AG10803 (cell line): ENCODE measurements at places on chromosomes 16 and 17.

DNA sequence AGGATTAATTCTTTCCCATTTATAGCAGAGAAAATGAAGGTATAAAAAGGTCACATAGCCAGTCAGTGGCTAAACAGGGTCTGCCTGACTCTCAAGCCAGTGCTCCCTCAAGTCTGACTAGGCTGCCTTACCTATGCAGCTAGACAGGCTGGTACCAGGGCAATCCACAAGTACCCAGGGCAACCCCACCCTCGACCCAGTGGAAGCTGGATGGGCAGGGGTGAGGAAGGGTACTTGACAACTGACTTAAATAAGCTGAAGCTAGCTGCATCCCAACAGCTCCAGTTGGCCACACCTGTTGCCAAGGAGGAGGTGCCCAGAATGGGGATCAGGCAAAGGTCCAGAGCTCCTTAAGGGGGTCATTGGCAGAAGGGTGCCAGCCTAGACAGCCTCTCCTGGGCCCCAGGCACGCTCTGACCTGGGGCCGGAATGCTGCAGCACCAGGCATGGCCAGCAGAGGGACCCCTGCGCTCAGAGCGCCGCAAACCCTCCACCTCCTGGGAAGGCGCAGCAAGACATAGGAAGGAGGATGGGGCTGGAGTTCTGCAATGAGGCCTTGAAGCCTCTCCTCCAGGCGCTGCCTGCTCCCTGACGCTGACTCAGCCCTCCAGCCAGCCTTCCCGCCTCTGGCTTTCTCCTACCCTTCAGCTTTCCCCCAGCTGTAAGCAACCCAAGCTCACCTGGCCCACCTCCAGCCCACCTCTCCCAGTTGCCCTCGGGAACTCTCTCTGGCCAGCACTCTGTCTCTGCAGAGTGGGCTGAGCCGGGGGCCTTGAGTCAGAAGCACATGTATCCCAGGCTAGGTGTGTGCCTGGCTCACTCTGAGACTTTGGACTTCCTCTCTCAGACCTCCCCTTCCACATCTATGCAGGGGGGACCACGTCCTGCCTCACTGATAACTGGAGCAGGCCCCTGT is 28.8 kb downstream of the MPP2 start:
- peak; percentile 91 for DNase-seq

DNA sequence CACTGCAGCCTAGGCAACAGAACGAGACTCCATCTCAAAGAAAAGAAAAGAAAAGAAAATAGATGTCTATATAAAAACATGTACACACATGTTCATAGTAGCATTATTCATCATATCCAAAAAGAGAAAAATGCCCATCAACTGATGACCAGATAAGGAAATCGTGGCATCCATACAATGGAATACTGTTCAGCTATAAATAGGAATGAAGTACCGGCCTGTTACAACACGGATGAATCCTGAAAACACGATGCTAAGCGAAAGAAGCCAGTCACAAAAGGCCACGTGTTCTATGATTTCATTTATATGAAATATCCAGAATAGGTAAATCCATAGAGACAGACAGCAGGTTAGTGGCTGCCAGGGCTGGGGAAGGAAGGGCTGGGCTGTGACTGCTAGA is 65.8 kb downstream of the TBC1D16 start:
- no peak for DNase-seq

DNA sequence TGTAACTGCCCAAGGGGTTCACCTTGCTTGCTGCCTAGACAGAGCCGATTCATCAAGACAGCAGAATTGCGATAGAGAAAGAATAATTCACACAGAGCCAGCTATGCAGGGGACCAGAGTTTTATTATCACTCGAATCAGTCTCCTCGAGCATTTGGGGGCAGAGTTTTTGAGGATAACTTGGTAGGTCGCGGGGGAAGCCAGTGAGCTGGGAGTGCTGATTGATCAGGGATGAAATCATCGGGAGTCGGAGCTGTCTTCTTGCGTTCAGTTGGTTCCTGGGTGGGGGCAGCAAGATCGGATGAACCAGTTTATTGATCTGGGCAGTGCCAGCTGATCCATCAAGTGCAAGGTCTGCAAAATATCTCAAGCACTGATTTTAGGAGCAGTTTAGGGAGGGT is 9.1 kb downstream of the ITGAM start:
- no peak for DNase-seq

DNA sequence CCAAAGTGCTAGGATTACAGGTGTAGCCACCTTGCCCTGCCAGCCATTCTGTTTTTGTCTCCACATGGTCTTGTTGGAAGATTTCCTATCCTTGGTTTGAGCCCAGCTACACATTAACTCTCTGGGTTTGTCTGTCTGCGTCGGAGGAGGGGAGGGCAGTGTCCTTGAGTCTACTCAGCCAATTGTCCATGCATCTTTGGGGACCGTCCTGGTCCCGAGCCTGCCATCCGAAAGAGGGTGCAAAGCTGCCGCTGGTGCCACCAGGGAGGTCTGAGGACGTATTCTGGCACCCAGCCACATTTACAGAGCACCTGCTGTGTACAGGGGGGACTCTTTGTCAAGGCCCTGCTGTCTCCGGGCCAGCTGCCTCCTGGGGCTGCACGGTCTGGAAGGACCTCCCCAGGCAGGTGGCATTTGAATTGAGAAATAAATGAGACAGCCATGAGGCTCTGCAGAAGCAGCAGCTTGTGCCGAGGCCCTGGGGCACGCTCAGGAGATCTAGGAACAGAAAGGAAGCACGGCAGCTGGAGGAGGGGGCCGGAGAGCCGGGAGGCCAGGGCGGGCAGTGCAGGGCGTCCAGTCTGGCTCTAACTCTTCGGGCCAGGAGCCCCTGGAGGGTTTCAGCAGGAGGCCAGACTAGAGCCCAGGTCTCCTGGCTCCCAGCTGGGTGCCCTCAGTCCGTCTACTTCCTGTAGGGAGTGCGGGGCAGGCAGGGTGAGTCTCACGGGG is 1.5 kb downstream of the CYBA start:
- no peak for DNase-seq

GRCh38 chr17:72004011-72004427 is 116.8 kb upstream of the SOX9 start:
- peak; percentile 58 for DNase-seq

DNA sequence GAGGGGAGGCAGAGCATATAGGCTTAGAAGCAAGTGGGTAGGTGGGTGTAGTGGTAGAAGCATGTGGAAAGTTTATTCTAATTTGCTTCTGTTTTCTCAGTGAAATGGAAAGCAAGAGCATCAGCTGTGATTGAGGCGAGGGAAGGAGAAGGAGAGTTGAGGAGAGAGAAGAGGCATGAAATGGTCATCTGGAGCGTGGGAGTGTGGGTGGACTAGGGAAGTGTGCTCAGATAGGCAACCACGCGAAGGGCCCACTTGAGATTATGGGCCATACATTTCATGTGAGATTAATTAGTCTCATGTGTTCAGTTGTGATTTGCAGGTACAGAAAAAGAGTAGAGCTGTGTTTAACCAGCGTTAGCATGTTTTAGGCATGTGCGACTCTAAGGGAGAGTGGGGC is 20.8 kb upstream of the CDC6 start:
- DNase-seq = no peak

DNA sequence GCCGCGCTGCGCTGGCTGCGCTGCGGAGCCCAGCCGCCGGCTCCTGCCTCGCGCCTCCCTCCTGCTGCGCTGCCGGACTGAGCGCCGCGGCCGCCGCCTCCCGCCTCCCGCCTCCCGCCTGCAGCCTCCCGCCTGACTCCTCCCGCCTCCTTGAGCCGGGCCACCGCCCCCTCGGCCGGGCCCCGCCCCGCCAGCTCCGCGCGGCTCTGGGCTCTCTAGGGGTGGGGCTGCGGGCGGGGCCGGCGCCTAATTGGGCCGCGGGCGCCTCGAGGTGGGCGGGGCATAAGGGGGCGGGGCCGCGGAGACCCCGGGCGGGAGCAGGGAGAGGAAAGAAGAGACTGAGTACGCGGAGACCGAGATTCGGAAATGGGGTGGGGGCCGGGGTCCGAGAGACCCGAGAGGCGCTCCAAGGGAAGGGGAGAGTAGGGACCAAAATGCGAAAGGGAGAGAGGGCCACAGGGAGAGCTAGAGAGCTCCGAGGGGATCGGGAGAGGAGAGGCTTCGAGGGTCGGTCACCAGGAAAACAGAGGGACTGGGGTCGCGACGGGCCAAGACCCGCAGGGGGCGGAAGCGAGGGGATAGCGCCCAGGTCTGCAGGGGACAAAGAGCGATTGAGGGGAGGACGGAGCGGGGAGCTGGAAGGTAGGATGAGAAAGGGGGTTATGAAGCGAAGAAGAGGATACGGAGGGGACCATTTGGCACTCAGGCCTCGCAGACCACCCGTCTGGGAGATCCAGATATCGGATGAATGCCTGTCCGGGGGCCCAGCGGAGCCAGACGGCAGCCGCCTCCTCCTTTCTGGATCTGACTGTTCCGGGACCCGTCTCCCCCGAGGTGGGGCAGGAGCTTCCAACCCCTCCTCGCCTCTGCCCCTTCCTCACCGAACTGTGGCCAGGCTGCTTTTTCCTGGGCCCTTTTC is at the start of gene C1QL1:
TSS of gene C1QL1 (minus strand) at position 79 of the 919 bp plus-strand sequence. CDS start 255 bp downstream, outside the sequence.
- peak; percentile 85 for DNase-seq

DNA sequence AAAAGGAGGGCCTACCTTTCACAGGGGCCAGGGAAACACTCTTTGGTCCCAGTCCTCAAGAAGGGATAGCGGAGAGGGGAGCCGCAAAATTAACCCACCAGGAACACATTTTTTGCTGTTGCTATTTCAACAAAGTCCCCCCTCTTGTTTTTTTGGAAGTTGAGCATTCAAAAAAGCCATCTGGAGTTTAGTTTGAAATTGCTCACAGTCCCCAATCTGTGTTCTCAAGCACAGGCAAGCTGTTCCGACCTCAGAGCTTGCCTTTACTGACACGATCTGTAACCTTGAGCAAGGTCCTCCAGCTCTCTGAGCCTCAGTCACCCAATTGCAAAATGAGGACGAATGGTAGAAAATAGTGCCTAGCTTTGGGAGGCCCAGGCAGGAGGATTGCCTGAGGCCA is 131.1 kb downstream of the ZNF423 start:
- DNase-seq = no peak

DNA sequence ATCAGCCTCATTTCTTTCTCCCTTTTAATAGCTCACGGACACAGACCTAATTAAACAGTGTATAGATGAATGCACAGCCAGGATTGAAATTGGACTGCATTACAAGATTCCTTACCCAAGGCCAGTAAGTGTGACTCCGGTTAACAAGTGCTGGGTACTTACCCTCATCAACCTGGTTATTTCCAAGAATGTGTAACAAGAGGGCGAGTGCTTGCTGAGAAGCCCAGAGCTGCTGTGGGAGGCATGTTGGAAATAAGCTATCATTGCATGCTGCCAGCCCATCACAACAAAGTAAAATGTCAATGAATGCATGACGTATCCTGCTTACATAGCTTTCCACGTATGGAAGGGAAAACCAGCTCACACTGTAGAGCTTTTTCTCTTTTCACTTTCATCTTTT is 19.5 kb downstream of the LYRM1 start:
- DNase-seq = no peak

DNA sequence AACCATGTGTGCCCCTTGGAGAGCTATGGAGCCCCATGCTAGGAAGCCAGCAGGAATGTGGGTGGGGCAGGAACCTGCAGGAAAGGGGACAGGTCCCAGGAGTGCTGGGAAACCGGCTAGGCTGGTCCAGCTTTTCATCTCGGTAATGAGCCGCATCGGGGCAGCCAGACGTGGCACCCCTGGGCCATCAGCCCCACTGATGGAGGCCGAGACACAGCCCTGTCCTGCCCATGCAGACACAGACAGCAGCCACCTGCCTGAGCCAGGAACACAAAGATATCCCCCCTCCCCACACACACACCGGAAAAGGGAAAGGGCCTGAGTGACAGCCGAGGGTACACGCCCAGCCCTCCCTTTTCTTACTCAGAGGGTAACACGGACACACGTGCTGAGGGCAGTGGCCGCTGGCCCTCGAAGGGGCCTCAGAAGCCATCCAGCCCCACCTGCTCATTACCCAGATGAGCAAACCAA is 18.1 kb downstream of the PPL start:
- no peak for DNase-seq
